ENCODE measurements at places on chromosomes 5 and 9.

- no peak for DNase-seq
Observed at GRCh38 chr9:105510024-105510423, 47.9 kb upstream of the FKTN start.

GRCh38 chr5:135473956-135474670 lies 22.0 kb upstream of the TIFAB start:
- no peak for DNase-seq

DNA sequence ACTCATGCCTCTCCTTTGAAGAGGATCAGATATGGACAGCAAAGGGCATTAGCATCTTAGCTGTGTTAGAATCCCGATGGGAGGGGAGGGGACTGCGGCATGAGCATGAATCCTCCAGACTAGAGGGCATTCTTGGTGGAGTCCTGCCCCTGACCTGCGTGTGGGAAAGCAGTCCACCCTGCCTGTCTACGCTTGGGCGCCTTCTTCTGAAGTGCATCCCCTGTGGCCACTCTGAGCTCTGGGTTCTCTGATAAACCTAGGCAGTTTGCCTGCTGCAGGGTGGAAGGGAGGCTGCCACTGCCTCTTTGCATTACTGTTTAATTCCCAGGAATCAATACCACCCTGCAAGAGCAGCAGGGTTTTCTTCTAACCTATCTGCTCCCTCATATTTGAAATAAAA lies 169.3 kb downstream of the INSYN2B start:
- DNase-seq: no peak

DNA sequence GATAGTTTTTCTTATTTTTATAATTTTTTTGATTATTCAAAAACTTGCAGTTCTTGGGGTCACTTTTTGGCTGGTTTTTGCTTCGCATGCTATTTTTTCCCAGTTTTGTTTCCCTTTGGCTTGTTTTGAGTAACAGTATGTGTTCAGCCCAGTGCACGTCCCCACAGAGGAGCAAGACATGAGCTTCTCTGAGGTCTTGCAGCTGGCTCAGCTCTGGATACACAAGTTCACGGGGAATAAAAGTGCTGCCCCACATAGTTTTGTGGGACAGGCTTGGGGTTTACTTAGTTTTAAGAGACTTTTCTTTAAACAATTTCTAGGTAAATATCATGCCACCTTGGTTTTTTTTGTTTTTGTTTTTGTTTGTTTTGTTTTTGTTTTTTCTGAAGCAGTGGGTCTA lies 297.8 kb upstream of the IRX1 start:
- DNase-seq: no peak

DNA sequence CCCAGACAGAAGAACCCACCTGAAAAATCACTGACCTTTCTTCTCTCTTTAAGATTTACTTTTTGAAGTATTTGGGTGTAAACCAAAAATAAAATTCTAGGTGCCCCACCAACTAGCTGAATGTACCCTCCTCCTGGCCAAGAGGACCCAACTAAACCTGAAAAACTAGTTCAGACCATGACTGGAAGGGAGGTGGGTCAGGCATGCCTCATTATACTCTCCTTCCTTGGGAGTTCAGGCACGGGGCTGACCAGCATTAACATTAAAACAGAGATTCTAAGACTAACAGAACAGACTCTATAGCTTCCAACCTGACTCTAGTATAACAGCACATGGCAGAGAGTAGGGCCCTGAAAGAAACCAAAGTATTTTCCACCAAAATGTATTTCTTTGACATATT lies 61.4 kb downstream of the CERT1 start:
- DNase-seq: no peak

- DNase-seq: no peak
Observed at GRCh38 chr5:138889994-138890393, 14.9 kb upstream of the LRRTM2 start.

- DNase-seq: no peak
Observed at GRCh38 chr5:17929171-17929570, 294.9 kb downstream of the TAF11L14 start.

- DNase-seq: no peak
Observed at GRCh38 chr5:178502401-178503100, 87.6 kb downstream of the COL23A1 start.

GRCh38 chr9:130543368-130543767 lies 36.0 kb upstream of the FUBP3 start:
- no peak for DNase-seq

DNA sequence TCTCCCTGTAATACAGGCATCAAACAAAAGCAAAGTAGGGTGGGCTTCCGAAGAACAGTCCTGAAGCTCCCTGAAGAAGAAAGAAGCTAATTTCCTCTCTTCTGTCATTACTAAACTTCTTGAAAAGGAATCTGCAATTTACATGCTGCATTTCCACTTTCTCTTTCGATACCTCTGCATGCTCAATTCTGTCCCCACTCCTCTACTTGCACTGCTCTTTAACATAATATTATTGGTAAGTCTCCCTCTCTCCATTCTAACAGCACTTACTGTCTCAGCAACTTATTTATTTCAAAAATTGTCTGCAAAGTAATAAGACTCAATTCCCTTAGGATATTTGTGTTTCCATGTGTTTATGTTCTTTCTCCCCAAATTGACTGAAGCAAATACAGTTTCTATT lies 3.9 kb upstream of the PLPP1 start:
- DNase-seq: no peak

- no peak for DNase-seq
Observed at GRCh38 chr9:92775466-92775865, 10.8 kb upstream of the BICD2 start.

Data from stimulated activated CD8-positive, alpha-beta memory T cell treated with anti-CD3 and anti-CD28 coated beads, Interleukin-15, amount 100 ng/mL, for 48 hours (primary cell).